ENCODE measurements at places on chromosomes 3 and 15.

- DNase-seq, result no peak
Observed at GRCh38 chr15:74108111-74108510, 22.3 kb upstream of the ISLR2 start.

GRCh38 chr3:112681822-112682325 is 40.9 kb upstream of the CCDC80 start:
- no peak for DNase-seq

- DNase-seq, result no peak
Observed at GRCh38 chr15:90174140-90174875, 26.8 kb upstream of the SEMA4B start.

DNA sequence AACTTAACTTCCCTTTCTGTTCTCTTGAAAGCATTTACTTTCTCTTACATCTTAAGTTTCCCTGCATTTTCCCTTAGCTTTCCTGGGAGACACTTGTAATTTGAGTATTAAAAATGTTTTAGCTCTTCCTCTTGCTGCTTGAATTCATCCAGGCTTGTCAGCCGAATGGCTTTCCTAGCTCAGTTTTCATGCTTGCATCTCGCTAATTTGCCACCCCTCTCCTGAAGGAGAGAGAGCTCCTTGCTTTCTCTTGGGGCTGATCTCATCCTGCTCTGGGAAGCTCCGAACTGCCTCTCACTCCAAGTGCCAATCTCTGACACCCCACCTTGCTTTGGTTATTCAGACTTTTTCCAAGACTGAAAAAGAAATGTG is 374.6 kb upstream of the TBL1XR1 start:
- no peak for DNase-seq

DNA sequence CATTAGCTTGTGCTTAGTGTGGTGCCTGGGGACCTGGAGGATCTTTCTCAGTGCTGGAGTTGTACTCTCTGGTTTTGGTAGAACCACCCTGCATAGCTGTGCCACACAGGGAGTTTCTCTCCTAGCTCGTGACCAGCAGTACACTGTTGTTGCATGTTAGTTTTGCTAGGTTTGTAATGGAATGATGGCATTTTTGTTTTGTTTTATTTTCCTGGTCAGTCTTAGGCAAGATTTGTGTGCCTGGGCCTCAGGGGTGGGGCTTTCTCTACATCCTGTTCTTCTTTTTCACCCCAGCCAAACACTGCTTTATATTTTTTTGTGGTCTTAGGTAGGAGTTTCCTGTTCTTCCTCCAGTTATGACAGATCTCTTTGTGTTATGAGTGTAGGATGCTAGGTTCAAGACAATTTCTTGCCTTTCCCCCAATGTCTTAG is 534.5 kb upstream of the KCNMB2 start:
- no peak for DNase-seq

GRCh38 chr3:69776920-69777581 is 37.8 kb downstream of the MITF start:
- no peak for DNase-seq

- no peak for DNase-seq
Observed at GRCh38 chr15:22850055-22850454, 11.6 kb downstream of the NIPA2 start.
